ENCODE measurements at places on chromosomes 13 and 19. TPM values are rescaled to one million over a fixed set of nuclear protein-coding genes. Genes with fewer than 3 reads are reported as not detected.

SMIM24 gene
- total RNA-seq: not detected

R3HDM4 gene
- 176 TPM for total RNA-seq

OPA3 gene
- 11.2 TPM for total RNA-seq

SCEL gene
- not detected for total RNA-seq

ADAT3 gene
- total RNA-seq: 13.9 TPM

SIGLEC12 gene
- total RNA-seq: not detected

OVOL3 gene
- not detected for total RNA-seq

LRRC25 gene
- total RNA-seq: 2.4 TPM

RUBCNL gene
- 392 TPM for total RNA-seq

PRTN3 gene
- not detected for total RNA-seq

MAB21L1 gene
- total RNA-seq: not detected

SHC2 gene
- total RNA-seq: 0.19 TPM

ZSCAN1 gene
- total RNA-seq: not detected

SEMA6B gene
- 0.46 TPM for total RNA-seq

ZNF66 gene
- total RNA-seq: 25.0 TPM

ZNF792 gene
- 10.9 TPM for total RNA-seq

PDE4A gene
- 10.8 TPM for total RNA-seq

HCN2 gene
- total RNA-seq: 0.61 TPM

CEACAM8 gene
- total RNA-seq: not detected

TJP3 gene
- 2.0 TPM for total RNA-seq

TRAPPC6A gene
- total RNA-seq: 40.3 TPM

AMH gene
- total RNA-seq: 7.3 TPM

ZNF813 gene
- total RNA-seq: 10.8 TPM

PALM3 gene
- total RNA-seq: not detected

OR7D2 gene
- 0.07 TPM for total RNA-seq

FCER2 gene
- total RNA-seq: 16.3 TPM

KLK14 gene
- 0.59 TPM for total RNA-seq

PLA2G4C gene
- 17.4 TPM for total RNA-seq

SLC15A1 gene
- total RNA-seq: not detected

REXO1 gene
- 72.4 TPM for total RNA-seq

ZNF799 gene
- total RNA-seq: 10.5 TPM

PLIN5 gene
- total RNA-seq: 1.00 TPM

TDRD3 gene
- 23.7 TPM for total RNA-seq

POLD1 gene
- total RNA-seq: 52.4 TPM

HSD17B14 gene
- total RNA-seq: 2.9 TPM

PSG7 gene
- total RNA-seq: not detected

PRSS57 gene
- not detected for total RNA-seq

KRTDAP gene
- total RNA-seq: not detected

ZNF544 gene
- 75.2 TPM for total RNA-seq

PRR22 gene
- total RNA-seq: 5.4 TPM

LIPE gene
- 46.9 TPM for total RNA-seq

Data from B cell (primary cell).